ENCODE measurements at places on chromosomes 16 and 17.

DNA sequence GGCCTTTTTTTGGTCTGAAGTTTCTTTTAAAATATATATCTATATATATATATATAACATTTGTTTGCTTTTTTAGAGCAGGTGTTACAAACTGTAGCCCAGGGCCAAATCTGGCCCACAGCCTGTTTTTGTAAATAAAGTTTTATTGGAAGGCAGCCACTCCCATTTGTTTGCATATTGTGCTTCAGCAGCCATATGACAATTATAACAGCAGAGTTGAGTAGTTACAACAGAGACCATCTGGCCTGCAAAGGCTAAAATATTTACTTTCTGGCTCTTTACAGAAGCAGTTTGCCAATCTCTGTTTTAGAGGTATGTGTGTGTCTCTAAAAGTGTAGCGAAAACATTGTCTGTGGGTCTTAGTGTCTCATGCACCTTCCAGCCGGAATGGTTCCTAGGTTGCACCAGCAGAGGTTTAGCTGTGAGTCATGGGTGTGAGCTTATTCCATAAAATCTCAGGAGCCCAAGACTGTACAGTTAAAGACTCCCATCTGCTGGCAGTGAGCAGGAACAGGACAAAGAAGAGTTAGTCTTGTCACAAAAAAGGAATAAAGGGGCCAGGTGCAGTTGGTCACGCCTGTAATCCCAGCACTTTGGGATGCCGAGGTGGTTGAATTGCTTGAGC, 23.8 kb downstream of the LCMT1 start:
- no peak for DNase-seq

DNA sequence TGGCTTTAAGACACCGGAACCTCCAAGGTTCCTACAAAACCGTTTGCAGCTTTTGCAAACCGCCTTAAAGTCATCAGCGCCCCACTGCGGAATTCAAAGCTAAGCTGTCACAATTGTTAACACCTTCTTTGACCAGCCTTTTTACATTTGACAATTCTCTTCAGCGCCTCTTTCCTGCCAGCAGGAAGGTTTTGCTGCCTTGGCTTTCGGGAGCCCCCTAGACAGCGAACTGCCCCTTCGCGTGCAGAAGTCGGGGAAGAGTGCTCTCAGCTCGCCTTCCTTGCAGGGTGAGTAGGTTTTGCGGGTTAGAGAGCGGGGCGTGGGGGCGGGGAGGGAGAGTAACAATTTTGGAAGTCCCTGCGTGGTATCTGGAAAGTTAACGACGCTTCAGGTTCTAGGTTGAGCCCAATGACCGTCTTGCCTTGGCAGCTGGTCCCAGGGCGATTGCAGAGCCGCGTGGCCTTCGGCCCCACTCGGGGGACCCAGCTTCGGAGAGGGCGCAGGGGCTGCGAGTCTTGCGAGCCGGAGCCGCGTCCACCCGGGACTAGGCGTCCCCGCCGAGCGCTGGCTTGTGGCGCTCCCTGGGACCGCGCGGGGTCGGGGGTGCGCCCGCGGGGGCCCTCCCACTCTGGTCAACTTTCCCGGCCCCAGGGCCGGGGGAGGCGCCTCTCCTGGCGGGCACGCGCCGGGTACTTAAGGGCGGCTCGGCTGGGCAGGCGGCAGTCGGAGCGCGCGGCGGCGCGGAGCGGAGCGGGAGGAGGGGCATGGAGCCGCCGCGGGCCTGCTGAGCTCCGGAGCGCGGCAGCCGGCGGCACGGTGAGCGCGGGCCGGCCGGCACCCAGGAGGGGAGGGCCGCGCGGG, at the start of gene HAS3:
Gene HAS3, plus strand, starts transcription at position 153 of the 861 bp plus-strand sequence. CDS start 3,743 bp downstream, outside the sequence.
- no peak for DNase-seq

- DNase-seq = no peak
Observed at GRCh38 chr17:41326173-41327145, 10.9 kb upstream of the KRTAP17-1 start.

DNA sequence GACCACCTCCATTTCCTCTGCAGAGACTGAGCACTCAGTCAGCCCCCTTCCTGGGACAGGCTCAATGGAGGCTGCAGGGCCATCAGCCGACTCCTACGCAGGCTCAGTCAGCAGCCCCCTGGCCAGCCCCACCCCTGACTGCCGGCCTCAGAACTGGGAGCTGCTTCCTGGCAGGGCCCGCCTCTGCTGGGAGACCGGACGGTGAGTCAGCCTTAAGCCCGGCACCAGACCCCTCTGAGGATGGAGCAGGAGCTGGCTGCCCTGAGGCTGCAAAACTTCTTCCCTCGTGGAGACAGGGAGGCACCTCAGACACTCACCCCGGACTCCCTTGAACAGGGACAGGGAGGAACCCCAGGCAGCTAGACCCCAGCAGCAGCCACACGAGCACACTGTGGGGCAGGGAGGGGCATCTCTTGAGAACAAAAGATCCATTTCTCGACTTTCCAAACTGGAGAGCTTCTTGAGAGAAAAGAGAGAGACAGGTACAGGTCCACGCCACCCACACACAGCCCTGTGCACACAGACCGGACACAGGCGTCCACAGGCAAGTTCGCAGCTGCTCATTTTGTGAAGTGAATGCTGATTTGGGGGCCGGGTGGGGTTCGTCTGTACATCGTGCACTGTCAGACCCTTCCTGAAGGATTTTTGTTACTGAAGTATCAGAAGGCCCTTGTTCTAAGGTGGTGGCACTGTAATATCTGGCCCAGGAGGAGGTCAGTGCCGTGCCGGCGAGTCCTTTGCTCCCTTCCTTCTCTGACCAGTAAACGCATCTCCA, 1.3 kb upstream of the TUBB3 start:
- no peak for DNase-seq

- no peak for DNase-seq
Observed at GRCh38 chr16:75267631-75268264, 16.3 kb upstream of the BCAR1 start.

DNA sequence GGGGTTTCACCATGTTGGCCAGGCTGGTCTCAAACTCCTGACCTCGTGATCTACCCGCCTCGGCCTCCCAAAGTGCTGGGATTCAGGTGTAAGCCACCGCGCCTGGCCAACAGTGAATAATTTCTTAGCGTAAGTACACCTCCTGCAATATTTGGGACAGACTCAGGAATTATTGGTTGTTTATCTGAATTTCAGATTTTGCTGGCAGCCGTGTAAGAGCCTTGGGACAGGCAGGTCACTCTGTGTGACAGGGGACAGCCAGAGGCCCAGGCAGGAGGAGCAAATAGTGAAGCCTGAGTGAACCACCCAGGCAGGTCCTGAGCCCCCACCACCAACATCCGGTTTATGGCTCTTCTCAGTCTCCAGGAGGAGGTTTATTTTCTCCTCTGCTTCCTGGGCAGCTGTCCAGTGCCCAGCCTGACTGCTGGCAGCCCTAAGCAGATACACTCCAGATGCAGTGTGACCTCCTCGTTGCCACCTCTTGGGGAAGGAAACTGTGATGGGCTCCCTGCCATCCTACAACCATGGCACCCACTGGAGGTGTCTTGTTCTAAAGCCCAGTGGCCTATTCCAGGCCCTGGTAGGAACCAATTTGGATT, 26.2 kb upstream of the ADORA2B start:
- no peak for DNase-seq

- no peak for DNase-seq
Observed at GRCh38 chr17:40061609-40062038, 1.1 kb upstream of the THRA start.

DNA sequence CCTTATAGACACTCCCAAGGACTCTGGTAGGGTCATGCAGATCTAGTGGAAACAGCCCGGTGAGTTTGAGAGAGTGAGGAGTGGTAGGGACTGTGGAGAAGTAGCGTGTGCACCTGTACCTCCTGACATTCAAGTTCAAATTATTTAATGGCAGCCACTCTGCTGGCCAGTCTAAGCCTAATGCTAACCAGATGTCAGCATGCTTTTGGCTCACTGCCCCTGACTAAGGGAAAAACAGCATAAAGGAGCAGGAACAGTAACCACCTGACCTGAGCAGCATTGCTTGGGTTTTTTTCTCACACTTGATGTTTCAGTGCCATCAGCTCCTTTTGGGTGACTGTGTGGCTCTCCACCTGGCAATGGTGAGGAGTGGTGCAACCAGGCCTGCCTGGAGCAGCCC, 23.8 kb upstream of the SLC12A3 start:
- DNase-seq = no peak

DNA sequence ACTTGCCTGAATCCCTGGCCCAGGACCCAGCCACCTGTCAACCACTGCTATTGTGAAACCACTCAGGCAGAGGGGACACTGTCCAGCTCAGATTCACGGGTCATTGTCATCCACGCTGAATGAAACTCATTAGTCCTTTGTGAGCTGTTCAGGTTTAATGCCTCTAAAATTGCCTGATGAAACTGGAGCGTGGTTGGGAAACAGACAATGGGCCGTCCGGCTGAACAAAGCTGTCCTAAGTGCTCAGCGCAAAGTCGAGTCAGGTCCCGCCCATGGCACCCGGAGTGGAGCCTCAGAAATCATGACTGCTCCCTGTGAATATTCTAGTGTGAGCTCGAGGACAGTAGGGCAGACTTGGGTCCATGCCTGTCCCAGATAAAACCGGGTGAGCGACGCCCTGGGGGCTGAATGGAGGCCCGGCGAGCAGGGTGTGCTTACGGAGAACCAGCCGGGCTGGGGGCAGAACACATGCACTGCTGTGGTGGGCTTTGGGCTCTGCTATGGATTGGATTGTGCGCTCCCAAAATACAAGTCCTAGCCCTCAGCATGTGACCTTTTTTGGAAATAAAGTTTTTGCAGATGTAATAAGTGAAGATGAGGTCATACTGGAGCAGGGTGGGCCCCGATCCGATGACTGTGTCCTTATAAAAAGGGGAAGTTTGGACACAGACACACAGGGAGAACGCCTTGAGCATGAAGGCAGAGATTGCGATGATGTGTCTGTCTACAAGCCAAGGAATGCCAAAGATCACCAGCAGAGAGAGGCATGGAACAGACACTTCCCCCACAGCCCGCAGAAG, 12.9 kb upstream of the CMIP start:
- DNase-seq = no peak

Measured in stimulated activated naive B cell treated with anti-CD40 and anti-IgM and Interleukin-4, amounts not matched to agents 10 μg/mL and 1 μg/mL and 100 μg/mL, for 72 hours (primary cell).